D341Med (cell line): ENCODE measurements at places on chromosomes 12 and 14.
A peak's percentile ranks its signal among the peaks of the same experiment; 100 is the strongest.

DNA sequence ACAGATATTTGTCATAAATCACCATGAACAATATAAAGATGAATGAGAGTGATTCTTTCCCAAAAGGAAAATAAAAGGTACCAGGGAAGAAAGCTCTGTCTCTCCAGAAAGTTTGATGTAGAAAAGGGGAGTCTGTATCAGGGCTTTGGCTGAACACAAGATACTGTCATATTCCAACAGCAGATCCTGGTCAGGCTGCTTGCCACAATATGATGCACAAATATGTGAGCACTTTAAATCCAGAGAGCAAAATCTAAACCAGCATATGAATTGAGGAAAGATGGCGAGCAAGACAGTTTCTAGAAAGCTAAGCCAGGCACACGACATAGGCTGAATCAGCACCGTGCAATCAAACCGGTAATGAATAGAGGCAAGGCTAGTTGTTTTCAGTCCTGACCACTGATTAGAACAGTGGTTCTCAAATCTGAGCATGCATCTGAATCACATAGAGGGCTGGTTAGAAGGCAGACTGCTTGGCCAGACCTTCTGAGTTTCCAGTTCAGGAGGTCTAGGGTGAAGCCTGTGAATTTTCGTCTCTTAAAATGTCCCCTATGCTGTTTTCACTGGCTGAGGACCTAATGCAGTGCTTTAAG is 60.7 kb downstream of the PLCZ1 start:
- no peak for DNase-seq

DNA sequence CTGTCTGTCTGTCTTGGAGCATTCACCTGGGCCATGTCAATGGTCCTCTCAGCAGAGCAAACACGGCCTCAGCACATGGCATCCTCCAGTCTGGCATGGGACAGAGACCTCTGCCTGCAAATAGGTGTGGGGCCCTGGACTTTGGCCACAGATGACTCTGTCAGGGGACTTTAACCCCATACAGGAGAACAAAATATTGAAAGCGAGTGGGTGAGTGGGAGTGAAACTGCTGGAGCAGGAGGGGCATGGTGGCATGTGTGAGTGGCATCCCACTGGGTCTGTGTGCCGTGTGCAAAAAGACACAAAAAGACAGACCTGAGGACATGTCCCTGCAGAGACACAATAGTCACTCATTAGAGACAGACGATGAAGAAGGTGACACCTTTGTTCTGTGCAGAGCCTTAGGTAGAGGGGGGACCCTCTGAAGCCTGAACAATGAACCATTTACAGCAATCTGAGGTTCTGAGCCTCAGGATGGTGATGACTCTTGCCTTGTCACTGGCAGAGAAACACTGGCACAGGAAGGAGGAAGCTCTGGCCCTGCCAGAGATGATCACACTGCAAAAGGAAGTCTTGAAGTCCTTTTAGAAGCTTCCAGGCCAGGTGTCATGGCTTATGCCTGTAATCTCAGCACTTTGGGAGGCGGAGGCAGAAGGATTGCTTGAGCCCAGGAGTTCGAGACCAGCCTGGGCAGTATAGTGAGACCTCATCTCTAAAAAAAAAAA is 7.5 kb downstream of the LAG3 start:
- DNase-seq: no peak

GRCh38 chr12:6635375-6635855 is 344 bp downstream of the LPAR5 start:
- no peak for DNase-seq

GRCh38 chr12:33438025-33438772 is 1.4 kb downstream of the SYT10 start:
- DNase-seq: peak; percentile 29
